ENCODE measurements at places on chromosomes 2 and 18. TPM values are rescaled to one million over a fixed set of nuclear protein-coding genes. Genes with fewer than 3 reads are reported as not detected.

The CYB5A gene
- 52.9 TPM for total RNA-seq

The MAB21L4 gene
- 1.1 TPM for total RNA-seq

The METAP1D gene
- total RNA-seq, result 2.4 TPM

The EFEMP1 gene
- 4.0 TPM for total RNA-seq

The VWA3B gene
- 3.2 TPM for total RNA-seq

The IL37 gene
- total RNA-seq, result 0.09 TPM

The DDX18 gene
- total RNA-seq, result 78.3 TPM

The TNS1 gene
- 8.3 TPM for total RNA-seq

The LCT gene
- total RNA-seq, result 1.1 TPM

Measured in thymus (tissue), 14 donors.